Esophagus muscularis mucosa (tissue), 4 donors: ENCODE measurements at places on chromosomes 16 and 17. TPM values are rescaled to one million over a fixed set of nuclear protein-coding genes. Genes with fewer than 3 reads are reported as not detected.
A peak's percentile ranks its signal among the peaks of the same experiment; 100 is the strongest.

The RFNG gene
- 54.8 TPM for total RNA-seq

The RAD51D gene
- 10.0 TPM for total RNA-seq

The CACNA1H gene
- 244 TPM for total RNA-seq

The SPEM3 gene
- total RNA-seq: not detected

The STAT3 gene
- total RNA-seq: 260 TPM

The GFAP gene
- not detected for total RNA-seq

The TNP2 gene
- not detected for total RNA-seq

The CD300E gene
- 0.39 TPM for total RNA-seq

The PGP gene
- total RNA-seq: 15.7 TPM

The PRSS27 gene
- 1.7 TPM for total RNA-seq

The DHRS7C gene
- total RNA-seq: not detected

- DNase-seq: no peak
Observed at GRCh38 chr17:59783221-59784047, 76.0 kb downstream of the VMP1 start.

- no peak for DNase-seq
Observed at GRCh38 chr17:81573794-81574642, 21.9 kb upstream of the FAAP100 start.

DNA sequence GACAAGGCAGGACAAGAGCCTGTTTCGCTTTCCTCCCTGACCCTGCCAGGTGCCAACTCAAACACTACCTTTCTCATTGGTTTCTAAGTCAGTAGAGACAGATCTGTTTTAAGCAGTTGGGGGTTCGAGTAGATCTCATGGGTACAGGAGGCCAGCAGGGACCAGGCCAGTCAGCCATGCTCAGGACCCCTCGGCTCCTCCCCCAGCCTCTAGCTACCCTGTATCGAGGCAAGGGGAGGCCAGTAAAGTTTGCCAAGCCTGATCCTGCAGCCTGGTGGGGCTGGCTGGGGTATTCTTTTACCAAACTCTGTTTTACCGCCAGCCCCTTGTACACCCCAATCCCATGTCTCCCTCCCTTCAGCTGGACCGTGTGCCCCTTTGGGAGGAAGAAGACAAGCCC is 26.6 kb downstream of the OR1D5 start:
- DNase-seq: no peak

- no peak for DNase-seq
Observed at GRCh38 chr17:72520665-72521303, 400.0 kb downstream of the SOX9 start.

DNA sequence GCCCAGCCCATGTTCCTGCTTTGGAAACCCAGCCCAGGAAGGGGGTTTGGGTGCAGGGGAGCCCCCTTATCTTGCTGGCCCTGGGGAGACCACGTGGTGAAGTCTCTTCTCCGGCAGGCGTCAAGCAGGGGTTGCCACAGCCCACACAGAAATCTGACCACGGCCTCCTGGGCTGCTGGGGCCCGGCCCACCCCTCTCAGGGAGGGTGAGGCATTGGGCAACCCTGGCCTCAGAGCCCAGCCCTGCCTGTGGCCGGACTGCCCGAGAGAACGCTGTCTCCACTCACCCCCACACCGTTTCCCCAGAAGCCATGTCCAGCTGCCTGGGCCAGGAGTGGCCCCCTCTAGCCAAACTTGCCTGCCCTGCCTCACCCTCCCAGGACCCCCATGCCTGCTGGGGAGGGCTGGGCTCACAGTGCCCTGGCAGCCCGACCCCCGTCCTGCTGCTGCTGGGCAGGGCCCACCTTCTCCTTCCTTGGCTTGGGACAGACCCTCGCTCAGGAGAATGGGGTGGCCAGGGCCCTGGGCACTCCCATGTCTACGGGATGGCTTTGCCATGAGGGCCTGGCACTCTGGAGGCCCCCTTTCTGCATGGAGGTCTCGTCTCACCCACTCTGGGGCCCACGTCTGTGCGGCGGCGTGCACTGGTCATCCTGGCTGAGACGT is 6.7 kb downstream of the RPUSD1 start:
- DNase-seq: no peak

GRCh38 chr17:73748508-73748907 is 104.3 kb upstream of the SDK2 start:
- no peak for DNase-seq

DNA sequence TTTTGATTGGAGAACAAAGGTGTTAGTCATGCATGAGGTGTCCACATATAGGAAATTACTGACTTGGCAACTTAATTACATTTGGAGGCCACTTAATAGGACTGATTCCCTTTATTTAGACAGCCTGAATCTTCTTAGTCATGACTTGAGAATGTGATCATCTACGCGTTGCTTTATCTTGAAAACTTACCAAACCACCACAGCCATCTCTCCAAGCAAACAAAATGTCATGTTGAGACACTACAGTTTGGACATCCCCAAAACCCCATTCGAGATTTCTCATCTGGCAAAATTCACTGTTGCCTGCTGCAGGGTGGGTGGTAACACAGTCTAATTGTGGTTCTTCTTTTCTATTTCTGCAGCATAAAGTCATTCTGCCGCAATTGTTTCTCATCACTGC is 176.5 kb upstream of the CDH5 start:
- DNase-seq: no peak

DNA sequence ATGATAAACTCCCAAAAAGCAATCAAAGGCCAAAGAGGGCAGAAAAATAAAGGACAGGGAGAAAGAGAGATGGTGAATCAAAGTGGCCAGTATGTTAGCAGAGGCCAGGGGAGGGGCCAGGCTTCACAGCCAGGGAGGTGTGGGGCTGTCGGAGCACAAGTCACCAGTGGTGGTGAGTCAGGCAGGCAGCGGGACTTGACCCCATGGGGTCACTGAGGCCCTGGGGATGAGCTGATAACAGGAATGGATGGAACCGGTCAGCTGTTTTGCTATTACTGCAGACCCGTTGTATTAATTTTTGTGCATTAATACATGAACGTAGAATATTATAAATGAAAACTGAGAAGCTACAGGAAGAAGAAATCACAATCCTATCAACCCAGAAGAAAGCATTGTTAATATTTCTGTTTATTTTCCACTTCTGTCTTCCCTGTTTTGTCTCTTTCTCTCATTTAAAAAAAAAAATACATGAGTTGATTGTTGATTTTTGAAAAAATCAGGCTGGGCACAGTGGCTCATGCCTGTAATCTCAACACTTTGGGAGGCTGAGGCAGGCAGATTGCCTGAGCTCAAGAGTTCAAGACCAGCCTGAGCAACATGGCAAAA is 106.9 kb downstream of the SOCS1 start:
- no peak for DNase-seq

DNA sequence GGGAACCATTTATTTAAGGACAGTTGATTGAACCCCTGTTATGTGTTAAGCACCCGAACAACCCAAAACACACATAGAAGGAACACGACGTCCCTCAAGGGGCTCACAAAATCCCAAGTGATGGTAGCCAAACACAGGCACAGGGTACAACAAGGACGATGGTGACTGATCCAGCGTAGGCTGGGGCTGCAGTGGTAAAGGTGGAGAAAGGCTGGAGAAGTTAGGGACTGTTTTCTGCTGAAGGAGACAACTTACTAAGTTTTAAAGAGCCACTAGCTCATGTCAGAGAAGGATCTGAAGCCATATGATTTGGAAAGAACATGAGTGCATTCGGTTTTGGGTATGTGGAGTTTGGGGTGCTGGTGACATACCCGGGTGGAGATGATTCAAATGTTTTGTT is 229.6 kb upstream of the TNRC6C start:
- peak; percentile 57 for DNase-seq

DNA sequence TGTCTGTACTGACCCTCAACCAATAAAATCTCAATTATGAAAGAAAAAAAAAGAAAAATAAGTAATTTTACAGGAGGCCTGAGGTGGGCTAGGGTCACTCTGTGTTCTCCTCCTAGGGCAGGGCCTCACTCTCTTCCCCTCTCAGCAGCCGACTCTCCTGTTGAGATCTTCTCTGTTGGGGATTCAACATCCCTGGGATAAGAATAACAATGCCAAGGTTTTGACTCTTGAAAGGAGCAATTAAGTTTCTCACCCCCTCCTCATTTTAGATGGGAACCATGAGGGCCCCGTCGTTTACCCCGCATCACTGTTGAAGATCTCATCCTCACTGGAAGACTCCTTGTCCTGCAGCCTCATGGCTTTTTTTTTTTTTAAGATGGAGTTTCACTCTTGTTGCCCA is 21.5 kb upstream of the BRCA1 start:
- no peak for DNase-seq

DNA sequence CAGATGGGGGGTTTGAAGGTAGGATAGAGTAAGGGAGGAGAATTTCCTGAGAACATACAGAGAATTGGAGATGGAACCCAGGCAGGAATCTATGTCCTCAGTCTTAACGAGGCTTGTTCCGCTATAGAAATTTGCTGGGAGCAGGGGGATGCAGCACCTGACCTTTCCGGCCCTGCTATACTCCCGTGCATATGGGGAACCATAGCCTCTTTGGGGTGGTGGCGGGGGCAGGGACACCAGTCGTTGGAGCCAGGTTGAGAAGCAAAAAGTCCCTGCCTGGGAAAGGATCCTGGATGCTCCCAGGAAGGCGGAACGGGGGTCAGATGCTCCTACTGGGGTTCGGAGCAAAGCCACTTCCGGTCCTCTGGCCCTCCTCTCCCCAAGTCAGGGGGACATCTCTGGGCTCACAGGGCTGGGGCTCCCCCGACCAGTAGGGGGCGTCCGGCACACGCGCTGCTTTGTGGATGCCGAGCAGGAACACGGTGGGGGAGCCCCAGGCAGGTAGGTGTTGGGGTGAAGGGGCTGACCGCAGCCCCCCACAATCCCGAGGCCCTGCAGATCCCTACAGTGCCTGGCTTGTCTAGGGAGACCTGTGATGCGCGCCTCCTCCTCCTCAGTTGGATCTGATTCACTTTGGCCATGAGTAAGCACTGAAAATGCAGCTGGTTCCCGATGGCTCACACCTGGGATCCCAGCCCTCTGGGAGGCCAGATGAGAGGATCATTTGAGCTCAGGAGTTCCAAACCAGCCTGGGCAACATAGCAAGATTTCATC is 15.5 kb upstream of the TFAP4 start:
- DNase-seq: no peak

DNA sequence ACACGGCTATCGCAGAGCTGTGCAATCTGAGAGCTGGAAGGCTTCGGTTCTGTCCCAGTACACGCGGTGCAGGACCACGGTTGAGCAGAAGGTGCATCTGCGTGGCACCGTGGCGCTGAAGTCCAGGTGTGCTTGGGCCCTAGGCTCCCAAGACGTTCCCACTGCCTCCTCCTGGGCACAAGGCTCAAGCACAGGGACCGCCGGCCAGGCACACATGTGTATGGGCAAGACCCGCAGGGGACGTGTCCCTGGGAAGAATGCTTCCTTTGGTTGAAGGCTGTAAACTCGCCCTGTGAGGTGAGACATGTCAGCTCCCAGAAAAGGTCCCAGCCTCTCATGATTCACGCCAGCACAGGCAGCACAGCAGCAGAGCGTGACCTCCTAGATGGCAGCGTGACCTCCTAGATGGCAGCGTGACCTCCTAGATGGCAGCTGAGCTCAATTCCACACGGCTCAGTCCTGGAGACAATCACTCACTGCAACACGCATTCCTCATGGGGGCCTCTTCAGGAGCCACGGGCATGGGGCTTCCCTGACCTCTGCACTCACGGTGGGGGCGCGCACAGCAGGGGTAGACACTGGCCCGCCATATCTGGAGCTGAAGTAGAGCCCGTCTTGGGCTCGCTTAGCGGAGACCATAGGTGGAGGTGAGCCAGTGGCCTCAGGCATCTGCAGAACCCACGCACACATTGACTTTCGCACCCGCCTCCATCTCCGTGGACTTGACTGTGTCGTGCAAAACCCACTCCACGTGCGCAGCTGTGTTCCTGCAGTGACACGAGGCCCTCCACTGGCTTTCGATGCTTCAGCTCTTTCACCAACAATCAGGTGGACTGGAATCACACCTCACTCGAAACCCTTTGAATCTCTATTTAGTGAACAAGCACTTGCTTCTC is 85.0 kb upstream of the CHMP6 start:
- no peak for DNase-seq

GRCh38 chr16:51549836-51550235 is 398.8 kb upstream of the SALL1 start:
- peak; percentile 17 for DNase-seq

DNA sequence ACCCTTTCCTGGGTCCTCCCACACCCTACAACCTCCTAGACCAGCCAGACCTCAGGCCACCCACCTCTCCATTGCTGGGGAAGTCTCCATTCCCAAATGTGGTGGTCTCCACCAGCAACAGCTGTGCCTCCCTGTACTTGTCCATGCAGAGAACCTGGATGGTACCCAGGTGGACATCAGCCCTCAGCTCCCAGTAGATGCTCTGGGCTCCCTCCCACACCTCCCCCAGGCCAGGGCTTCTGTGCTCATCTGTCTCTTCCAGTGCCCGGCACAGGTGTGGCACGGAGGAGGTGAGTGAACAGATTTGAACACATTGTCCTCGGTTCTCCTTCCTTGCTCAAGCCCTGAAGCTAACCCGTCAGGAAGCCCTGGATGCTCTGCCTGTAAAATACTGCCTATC is 34.6 kb downstream of the LGALS9 start:
- DNase-seq: no peak

- no peak for DNase-seq
Observed at GRCh38 chr17:63189082-63189481, 223.0 kb downstream of the TANC2 start.

GRCh38 chr16:21260870-21261791 is 17.0 kb downstream of the CRYM start:
- no peak for DNase-seq

DNA sequence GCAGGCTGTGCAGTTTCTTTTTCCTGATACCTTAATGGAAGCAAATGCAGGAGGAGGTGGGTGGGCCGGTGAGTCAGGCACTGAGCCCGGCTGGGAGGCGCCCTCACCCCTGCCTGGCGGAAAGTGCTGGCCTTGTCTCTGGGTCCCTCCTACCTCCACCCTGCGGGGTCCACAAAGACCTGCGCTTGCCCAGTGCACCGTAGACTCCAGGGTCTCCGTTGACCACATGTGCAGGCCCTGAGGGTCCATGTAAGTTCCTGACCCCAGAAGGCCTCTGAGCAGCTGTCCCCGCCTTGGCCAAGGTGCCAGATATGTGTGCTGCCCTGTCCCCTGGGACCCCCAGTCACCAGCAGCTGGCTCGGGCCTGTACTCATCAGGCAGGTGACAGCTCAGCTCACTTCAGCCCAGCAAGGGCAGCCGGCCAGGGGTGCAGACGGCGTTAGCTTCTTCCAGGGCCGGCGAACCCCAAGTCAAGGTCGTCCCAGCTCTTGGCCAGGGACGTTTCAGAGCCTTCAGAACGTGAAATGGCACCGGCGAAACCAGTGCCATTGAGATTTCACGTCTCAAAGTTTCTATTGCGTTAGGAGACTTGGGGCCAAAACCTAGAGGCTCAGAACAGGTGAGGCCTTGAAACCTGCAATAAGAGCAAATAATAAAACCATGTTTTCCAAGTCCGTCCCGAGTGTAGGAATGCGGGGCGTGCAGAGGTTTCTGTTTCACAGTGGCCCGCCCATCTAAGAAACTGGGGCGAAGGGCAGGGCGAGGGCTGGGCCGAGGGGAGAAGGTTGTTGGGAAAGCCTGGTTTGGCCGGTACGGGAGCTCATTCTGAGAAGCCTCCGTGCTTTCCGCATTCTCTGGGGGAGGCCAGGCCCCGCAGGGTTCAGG is 12.1 kb downstream of the METRNL start:
- no peak for DNase-seq

GRCh38 chr16:19829844-19830692 is 54.6 kb downstream of the GPRC5B start:
- DNase-seq: no peak

- peak; percentile 57 for DNase-seq
Observed at GRCh38 chr17:61511480-61512182, 59.4 kb downstream of the TBX4 start.

- DNase-seq: no peak
Observed at GRCh38 chr16:25931473-25932035, 239.8 kb downstream of the HS3ST4 start.

GRCh38 chr17:19800571-19800970 is 52.5 kb upstream of the ALDH3A1 start:
- DNase-seq: no peak
